ENCODE measurements at places on chromosomes 3 and 15. TPM values are rescaled to one million over a fixed set of nuclear protein-coding genes. Genes with fewer than 3 reads are reported as not detected.

DNA sequence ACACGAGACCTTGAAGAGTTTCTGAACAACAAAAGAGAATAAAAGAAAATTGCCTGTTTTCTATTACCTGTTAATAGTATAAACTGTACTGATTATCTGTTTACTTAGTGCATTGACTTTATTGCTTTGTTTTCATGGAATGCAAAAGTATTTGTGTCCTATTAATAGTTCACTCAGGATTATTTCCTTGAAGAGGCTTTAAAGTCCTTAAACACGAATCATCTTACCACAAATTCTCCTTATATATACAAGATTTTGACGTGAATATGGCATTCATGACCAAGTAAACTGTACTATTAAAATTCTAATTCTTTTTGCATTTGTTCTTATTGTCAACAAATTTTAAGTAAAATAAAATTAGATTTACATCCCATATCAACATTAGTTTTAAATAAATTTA lies 513.0 kb downstream of the NTRK3 start:
- H3K27me3 ChIP-seq: no peaks in the 10 kb centered on the region
- no peak for DNase-seq
- no peak overlapping the region for H3K4me3 ChIP-seq
- no peaks in the 10 kb centered on the region for H3K4me1 ChIP-seq
- no peak overlapping the region for H3K27ac ChIP-seq

ANP32A gene
- total RNA-seq: 216 TPM

DNA sequence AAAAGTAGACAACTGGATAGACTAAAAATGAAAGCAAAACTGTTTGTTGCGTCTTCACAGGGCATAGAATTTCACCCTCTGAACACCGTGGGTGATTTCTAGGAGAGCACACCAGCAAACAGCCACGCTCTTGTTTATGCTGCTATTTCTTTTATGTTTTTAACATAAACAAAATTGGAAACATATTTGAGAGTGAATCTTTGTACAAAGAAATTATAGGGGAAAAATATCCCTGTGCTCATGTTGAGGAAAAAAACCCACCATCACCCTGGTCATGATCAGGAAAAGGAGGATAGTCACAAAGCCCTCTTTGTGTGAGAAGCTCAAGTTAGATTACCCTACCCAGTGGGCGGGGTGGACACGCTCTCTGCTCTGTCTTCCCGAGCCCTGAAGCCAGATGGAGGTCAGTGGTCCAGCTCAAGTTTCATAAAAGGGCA lies 313.3 kb downstream of the SATB1 start:
- H3K36me3 ChIP-seq: no peaks in the 10 kb centered on the region
- H3K27me3 ChIP-seq: no peaks in the 10 kb centered on the region
- H3K4me1 ChIP-seq: peaks cover 5% of the 10 kb centered on the region
- H3K4me3 ChIP-seq: peak overlapping the region; percentile 38
- no peak overlapping the region for H3K27ac ChIP-seq

GRCh38 chr3:270688-271087 lies 74.1 kb downstream of the CHL1 start:
- H3K27me3 ChIP-seq: peaks cover 3% of the 10 kb centered on the region
- no peaks in the 10 kb centered on the region for H3K36me3 ChIP-seq
- H3K4me3 ChIP-seq: no peak overlapping the region
- no peak for DNase-seq
- H3K4me1 ChIP-seq: no peaks in the 10 kb centered on the region

DNA sequence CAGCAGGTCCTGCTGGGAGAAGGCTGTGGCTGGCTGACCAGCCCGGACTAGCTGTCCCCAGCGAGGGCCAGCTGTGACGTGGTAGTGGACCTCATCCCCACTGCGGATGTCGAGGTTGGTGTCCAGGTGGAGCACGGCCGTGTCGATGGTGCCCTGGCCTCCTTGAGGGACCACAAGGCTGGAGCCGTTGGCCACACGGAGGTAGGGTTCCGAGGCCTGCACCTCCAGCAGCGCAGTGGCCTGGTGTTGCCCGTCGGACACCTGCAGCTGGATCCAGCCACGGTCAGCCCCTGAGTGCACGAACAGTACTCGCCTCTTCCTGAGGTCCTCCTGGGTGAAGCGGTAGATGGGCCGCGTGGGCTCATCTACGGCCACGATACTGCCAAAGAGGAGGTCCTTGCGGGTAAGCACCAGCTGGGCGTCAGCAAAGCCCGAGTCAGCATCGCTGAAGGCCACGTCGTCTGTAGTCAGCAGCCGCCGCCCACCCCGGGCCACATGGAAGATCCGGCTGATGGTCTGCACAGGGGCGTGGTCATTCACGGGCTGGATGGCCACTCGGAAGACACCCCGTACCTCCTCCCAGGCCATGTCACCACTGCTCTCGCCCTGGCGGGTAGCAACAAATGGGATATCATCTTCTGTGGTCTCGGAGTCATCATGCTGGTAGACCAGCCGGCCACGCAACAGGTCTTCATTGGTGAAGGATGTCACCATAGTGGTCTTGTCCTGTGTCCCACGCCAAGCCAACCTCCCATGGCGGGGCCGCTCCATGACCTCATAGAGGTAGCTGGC lies 25.0 kb downstream of the CSPG4 start:
- no peaks in the 10 kb centered on the region for H3K36me3 ChIP-seq
- no peak for DNase-seq
- H3K27me3 ChIP-seq: peaks cover 8% of the 10 kb centered on the region
- H3K4me1 ChIP-seq: no peaks in the 10 kb centered on the region

GRCh38 chr15:92869263-92869940 lies 30.7 kb upstream of the CHD2 start:
- no peaks in the 10 kb centered on the region for H3K36me3 ChIP-seq
- no peak overlapping the region for H3K27ac ChIP-seq
- no peaks in the 10 kb centered on the region for H3K27me3 ChIP-seq

DNA sequence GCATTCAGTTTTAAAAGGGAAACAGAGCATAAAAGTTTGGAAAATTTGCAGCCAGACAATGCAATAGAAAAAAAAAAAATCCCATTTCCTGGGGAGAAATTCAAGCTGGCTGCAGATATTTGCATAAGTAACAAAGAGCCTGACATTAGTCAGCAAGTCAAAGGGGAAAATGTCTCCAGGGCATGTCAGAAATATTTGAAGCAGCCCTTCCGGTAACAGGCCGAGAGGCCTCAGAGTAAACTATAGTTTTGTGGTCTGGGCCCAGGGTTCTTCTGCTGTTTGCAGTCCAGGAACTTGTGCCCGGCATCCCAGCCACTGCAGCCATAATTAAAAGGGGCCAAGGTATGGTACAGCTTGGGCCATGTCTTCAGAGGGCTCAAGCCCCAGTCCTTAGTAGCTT lies 411.6 kb upstream of the BCHE start:
- H3K4me3 ChIP-seq: no peak overlapping the region
- no peaks in the 10 kb centered on the region for H3K4me1 ChIP-seq
- no peaks in the 10 kb centered on the region for H3K36me3 ChIP-seq
- H3K27me3 ChIP-seq: no peaks in the 10 kb centered on the region

- no peaks in the 10 kb centered on the region for H3K36me3 ChIP-seq
- peaks cover 15% of the 10 kb centered on the region for H3K4me1 ChIP-seq
- no peak for DNase-seq
- peaks cover 9% of the 10 kb centered on the region for H3K27me3 ChIP-seq
- H3K27ac ChIP-seq: no peak overlapping the region
Measured at GRCh38 chr3:18228060-18228459, 197.1 kb downstream of the SATB1 start.

DNA sequence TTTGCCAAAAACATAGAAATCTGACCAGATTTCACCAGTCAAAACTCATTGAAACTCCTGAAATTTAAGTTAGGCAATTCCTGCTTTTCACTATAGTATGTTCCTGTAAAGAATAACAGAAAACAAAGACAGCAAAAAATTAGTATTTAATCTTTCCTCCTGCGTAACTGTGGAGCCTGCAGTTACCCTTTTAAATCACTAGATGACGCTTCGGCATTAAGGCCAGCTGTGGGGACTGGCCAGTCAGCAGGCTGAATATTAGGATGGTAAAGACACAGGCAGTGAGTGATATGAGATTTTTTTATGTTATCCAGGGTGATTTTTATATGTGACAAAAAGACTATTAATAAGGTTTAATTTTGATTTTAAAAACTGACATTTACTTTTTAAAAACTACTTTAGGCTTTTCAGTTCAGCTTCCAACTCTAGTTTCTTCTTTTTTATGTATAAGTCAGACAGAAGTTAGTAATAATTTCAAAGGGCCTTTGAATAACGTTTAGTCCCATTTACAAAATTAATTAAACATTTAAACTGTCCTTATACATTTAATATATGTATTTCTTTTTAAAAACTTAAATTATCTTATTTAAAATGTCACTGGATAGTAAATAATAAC lies 165.1 kb downstream of the PPM1L start:
- H3K36me3 ChIP-seq: no peaks in the 10 kb centered on the region
- H3K27ac ChIP-seq: no peak overlapping the region
- peaks cover 2% of the 10 kb centered on the region for H3K27me3 ChIP-seq
- H3K4me1 ChIP-seq: no peaks in the 10 kb centered on the region
- peak; percentile 5 for DNase-seq
- H3K4me3 ChIP-seq: no peak overlapping the region

MNS1 gene
- total RNA-seq: 0.57 TPM

GRCh38 chr3:172685331-172686214 lies 25.3 kb downstream of the NCEH1 start:
- DNase-seq: no peak
- no peaks in the 10 kb centered on the region for H3K36me3 ChIP-seq
- H3K27me3 ChIP-seq: no peaks in the 10 kb centered on the region
- H3K4me3 ChIP-seq: no peak overlapping the region
- H3K4me1 ChIP-seq: peaks cover 8% of the 10 kb centered on the region

GRCh38 chr15:58221591-58222241 lies 83.5 kb downstream of the AQP9 start:
- H3K27me3 ChIP-seq: peaks cover 4% of the 10 kb centered on the region
- DNase-seq: peak; percentile 28
- no peak overlapping the region for H3K27ac ChIP-seq
- H3K4me3 ChIP-seq: no peak overlapping the region
- H3K4me1 ChIP-seq: no peaks in the 10 kb centered on the region

CPEB1 gene
- total RNA-seq: not detected

- H3K27me3 ChIP-seq: peaks cover 9% of the 10 kb centered on the region
- no peak overlapping the region for H3K27ac ChIP-seq
- H3K36me3 ChIP-seq: no peaks in the 10 kb centered on the region
- no peak for DNase-seq
Measured at GRCh38 chr15:44144992-44145391, 50.1 kb downstream of the FRMD5 start.

MFSD1 gene
- 5.7 TPM for total RNA-seq

DPH6 gene
- 20.0 TPM for total RNA-seq

- H3K4me3 ChIP-seq: peak overlapping the region; percentile 83
- peak; percentile 23 for DNase-seq
- peak overlapping the region; percentile 90 for H3K27ac ChIP-seq
- peaks cover 3% of the 10 kb centered on the region for H3K27me3 ChIP-seq
Measured at GRCh38 chr3:45690336-45691035, 1.3 kb downstream of the SACM1L start.

- no peak overlapping the region for H3K4me3 ChIP-seq
- H3K36me3 ChIP-seq: no peaks in the 10 kb centered on the region
- no peak overlapping the region for H3K27ac ChIP-seq
- H3K4me1 ChIP-seq: no peaks in the 10 kb centered on the region
Measured at GRCh38 chr15:68717951-68718350, 102.7 kb downstream of the ANP32A start.

- no peak for DNase-seq
- H3K27me3 ChIP-seq: no peaks in the 10 kb centered on the region
- no peak overlapping the region for H3K4me3 ChIP-seq
- no peak overlapping the region for H3K27ac ChIP-seq
Measured at GRCh38 chr3:3907023-3907422, 107.8 kb downstream of the LRRN1 start.

- no peaks in the 10 kb centered on the region for H3K36me3 ChIP-seq
- no peaks in the 10 kb centered on the region for H3K4me1 ChIP-seq
- H3K27ac ChIP-seq: no peak overlapping the region
- no peak overlapping the region for H3K4me3 ChIP-seq
Measured at GRCh38 chr15:68311859-68312557, 34.5 kb downstream of the FEM1B start.

DNA sequence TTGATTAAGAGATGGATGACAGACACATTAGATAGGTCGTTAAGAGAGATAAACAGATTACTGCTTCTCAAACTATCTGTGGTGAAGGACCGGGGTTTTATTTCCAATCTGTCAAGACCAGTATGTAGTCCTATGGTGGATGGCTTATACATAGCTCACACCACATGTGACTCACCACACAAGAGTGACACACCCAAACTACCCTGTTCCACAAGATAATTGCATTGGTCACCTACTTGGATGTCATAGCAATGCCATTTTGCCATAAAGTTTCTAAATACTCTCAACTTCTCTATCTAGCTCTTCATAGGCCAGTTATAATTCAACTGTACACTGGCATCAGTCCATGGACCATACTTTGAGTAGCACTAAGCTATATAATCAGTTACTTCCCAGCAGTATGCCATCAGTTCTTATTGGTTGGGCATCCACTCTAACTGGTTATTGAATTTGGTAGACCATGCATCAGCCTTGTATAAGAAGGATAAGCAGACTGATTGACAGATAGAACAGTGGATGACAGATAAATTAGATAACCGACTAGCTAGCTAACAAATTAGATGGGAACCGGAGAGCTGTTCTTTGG lies 11.6 kb downstream of the WWTR1 start:
- H3K27ac ChIP-seq: no peak overlapping the region
- no peaks in the 10 kb centered on the region for H3K4me1 ChIP-seq
- H3K27me3 ChIP-seq: peaks cover 20% of the 10 kb centered on the region
- DNase-seq: no peak
- H3K4me3 ChIP-seq: no peak overlapping the region
- no peaks in the 10 kb centered on the region for H3K36me3 ChIP-seq

DNA sequence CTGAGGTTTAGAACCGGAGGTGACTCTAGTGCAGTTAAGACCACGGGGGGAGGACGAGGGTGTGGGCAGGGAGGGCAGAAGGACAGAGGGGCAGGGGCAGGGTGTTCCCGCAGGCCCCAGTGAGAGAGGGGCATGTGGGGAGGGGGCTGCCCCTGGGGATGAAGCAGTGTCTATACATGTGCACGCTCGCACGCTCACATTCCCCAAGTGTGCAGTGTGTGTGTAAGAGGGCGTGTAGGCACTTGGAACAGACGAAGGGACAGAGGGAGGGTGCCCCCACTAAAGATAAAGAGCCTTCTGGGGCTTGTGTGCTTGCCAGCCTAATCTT lies 69.5 kb upstream of the MEF2A start:
- H3K27ac ChIP-seq: no peak overlapping the region
- H3K4me3 ChIP-seq: no peak overlapping the region
- H3K4me1 ChIP-seq: peaks cover 21% of the 10 kb centered on the region

- H3K27me3 ChIP-seq: no peaks in the 10 kb centered on the region
- H3K4me3 ChIP-seq: peak overlapping the region; percentile 87
- no peak for DNase-seq
- peaks cover 19% of the 10 kb centered on the region for H3K36me3 ChIP-seq
- H3K4me1 ChIP-seq: peaks cover 48% of the 10 kb centered on the region
- peak overlapping the region; percentile 89 for H3K27ac ChIP-seq
Measured at GRCh38 chr3:129440618-129441190, 680 bp downstream of the IFT122 start.

ATP13A3 gene
- 88.4 TPM for total RNA-seq

DNA sequence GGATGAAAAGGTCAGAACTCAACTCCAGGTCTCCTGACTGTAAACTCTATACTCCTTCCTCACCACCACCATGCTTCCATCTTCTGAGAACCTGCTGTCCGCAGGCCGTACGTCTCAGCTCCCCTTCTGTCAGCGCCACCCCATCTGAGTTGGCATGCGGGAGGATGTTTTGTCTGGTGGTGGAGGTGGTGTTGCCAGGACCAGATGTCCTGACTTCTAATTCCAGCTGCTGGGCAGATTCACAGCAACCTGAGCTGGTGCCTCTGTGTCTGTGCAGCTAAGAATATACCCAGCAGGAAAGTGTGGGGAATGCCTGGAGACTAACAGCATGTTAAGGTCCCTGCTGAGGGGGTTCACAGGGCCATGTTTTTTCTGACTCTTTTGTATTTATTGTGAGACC lies 23.2 kb downstream of the PLA1A start:
- no peaks in the 10 kb centered on the region for H3K36me3 ChIP-seq
- no peaks in the 10 kb centered on the region for H3K4me1 ChIP-seq
- H3K27ac ChIP-seq: no peak overlapping the region
- no peak overlapping the region for H3K4me3 ChIP-seq
- peaks cover 3% of the 10 kb centered on the region for H3K27me3 ChIP-seq
- DNase-seq: no peak
